MG63 (cell line): ENCODE measurements at places on chromosomes 1 and 21. TPM values are rescaled to one million over a fixed set of nuclear protein-coding genes. Genes with fewer than 3 reads are reported as not detected.
A peak's percentile ranks its signal among the peaks of the same experiment; 100 is the strongest.

OR2T34 gene
- not detected in 2 replicates for total RNA-seq

GRCh38 chr1:117635805-117636204, 30.0 kb downstream of the TENT5C start:
- no peak for DNase-seq

DNA sequence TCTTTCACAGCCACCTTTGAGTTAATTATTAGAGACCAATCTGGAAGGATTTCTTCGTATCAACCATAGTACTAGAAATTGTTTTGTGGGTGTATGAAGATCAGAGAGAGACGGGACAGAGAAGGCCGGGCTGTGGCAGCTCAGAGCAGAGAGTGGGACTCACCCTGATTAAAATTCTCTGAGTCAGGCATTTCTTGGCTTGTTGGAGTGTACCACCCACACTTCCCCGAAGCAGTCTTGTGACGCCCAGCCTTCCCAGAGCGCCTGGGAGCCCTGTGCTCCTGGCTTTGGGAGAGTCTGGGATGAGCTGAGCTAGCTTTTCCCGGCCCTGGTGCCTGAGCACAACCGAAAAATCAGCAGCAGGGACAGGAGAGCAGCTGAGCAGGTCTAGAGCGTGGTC, 19.4 kb downstream of the PLEKHM2 start:
- peak; percentile 87 for DNase-seq

DNA sequence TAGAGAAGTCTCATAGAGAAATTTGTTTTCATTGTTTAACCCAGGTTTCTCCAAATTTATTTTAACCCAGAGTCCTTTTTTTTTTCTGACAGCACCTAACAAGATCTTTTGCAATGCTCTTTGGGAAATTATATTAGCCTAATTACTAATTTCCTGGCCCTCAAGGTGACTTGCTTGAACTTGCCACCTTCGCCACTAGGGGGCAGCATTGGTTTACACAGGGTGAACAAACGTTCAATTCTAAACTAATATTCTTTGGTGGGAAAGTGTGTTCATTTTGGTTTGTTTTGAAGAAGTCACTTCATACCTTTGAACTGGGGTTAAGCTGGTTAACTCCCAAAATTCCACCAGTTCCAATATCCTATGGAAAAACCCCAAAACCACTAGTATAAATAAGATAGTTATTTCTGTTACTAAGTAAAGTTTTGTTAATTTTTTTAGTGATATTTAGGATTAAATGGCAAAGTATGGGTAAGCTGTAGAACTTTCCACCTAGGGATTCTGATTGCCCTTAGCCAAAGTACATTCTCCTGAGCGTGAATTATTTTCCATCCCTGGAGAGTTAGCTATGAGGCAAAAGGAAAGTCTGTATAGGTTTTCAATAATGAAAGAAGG, 13.0 kb downstream of the CCDC190 start:
- DNase-seq = peak; percentile 56

DNA sequence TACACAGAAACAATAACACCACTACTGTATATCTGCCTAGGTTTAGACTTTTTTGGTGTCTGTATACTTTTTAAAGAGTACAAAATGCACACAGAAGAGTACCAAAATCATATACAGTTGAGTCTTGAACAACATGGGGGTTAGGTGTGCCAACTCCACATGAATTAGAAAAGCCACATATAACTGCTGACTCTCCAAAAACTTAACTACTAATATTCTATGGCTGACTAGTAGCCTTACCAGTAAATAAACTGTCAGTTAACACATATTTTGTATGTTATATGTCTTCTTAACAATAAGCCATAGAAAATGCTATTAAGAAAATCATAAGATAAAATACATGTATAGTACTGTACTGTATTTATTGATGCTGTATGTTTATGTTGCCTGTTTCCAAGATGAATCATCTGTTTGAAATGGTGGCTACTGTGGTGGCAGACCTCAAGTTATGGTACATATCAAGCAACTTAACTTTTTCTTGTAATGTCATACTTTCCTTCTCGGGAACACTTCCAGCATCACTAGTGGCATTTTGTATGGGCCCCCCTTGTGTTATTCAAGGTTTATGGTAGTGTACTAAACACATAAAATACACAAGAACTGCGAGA, 71.2 kb downstream of the LHX4 start:
- DNase-seq = no peak

- no peak for DNase-seq
These were observed 10.0 kb upstream of the MCOLN3 start for GRCh38 chr1:85058311-85058710.

- no peak for DNase-seq
These were observed 3.2 kb upstream of the UBASH3A start for GRCh38 chr21:42400525-42400924.

DNA sequence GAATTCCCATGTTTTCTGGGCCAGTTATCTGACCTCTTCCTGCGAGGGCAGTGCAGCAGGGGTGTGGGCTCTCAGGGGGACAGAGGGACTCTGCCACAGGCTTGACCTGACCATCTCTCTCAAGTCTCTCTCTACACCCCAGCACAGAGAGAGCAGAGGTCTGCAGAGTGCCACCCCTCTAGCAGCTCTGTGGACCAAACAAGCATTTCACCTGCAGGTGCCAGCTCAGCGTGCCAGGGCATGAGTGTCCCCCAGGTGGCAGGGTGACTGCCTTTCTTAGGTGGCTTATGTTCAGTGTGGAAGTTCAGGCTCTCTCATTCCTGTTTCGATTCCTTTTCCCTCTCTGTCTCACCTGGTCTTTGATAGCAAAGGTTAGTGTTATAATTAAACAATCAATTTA, 191.3 kb downstream of the CACNA1E start:
- no peak for DNase-seq

HES3 gene
- total RNA-seq = not detected in 2 replicates

DNA sequence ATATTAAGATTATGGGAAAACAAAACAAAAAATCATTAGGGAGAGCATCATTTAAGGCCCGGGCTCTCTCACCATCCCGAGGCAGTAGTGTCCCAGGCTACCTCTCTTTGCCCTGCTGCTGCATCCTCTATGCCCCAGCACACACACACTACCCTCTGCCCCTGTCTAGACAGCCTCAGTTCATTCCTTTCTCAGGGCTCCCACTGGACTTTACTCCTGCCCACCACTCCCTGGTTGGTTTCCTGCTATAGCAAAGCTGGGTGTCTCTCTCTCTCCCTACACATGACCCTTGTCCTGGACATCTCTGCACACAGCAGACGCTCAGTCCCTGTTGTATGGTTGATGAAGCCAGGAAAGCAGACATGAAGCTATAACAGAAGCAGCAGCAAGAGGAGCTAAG, 30.7 kb downstream of the GNG12 start:
- DNase-seq = no peak

DNA sequence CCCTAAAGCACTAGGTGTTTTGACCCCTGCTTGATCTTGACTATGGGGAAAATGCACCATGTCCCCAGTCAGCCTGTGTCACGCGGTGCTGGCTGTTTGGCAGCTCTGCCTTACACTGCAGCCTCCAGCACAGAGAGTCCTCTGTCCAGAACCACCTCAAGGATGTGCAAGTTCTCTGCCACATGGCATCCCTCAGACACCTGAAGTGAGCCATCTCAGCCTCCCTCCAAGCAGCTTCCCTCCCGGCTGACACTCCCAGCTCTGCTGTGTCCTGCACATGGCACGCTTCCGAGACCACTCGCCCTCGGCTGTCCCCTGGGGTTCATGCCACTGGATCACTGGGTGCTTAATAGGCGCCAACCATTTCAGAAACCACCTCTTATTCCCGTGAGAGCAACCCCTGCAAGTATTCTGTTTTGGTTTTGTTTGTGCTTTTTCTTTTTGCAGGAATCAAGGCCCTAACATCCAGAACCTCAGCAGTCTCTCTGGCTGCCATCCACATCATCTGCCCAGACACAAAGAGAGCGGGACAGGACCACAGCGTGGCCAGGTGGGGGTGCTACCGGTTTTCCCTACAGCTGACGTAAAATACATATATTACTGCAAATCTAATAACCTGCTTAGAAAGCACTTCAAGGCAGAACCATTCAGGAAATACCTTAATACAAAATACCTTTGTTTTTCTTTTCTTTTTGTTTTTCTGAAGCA, 45.7 kb downstream of the CAPZB start:
- no peak for DNase-seq

DNA sequence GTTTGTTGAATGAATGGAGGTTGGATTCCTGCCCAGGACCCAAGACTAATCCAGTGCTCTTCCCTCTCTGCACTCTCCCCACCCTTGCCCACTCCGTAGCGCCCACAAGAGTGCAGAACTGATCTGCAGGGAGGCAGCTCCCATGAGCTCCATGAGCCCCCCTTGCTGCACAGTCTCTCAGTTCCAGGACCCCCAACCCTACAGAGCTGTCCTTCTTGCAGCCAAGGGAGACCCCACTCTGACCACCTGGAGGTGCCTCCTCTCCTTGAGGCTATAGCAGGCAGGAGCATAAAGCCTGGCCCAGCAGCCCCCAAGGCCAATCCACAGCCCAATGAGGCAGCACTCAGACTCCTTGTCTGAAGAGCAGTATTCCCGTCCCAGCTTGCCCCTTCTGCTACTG, 209.2 kb upstream of the ZC3H12A start:
- DNase-seq = no peak

- DNase-seq = no peak
These were observed 65.5 kb downstream of the PRRX1 start for GRCh38 chr1:170729225-170730002.

DNA sequence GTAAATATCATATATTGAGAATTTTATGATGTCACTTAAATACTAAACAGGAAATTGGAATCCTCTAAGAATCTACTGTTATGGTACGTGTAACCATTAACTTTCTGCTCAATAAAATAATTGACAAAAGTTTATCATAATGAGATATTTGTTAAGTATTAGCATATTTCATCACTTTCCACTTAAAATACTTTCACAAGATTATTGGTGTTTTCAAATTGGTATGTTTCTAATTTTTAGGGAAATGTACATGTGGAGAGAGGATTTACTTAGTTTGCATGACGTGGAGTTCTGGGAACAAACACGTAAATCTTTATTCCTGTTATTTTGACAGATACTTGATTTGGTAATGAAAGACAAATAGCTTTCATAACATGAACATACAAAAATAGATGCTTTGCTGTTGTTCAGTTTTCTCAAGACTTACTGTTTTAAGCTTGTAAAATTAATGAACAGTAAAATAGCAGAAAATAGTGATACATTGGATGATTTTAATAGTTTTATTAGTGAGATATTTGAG, 1.6 kb downstream of the SRSF11 start:
- DNase-seq = no peak

GRCh38 chr1:36324353-36324703, 883 bp upstream of the EVA1B start:
- DNase-seq = no peak

DNA sequence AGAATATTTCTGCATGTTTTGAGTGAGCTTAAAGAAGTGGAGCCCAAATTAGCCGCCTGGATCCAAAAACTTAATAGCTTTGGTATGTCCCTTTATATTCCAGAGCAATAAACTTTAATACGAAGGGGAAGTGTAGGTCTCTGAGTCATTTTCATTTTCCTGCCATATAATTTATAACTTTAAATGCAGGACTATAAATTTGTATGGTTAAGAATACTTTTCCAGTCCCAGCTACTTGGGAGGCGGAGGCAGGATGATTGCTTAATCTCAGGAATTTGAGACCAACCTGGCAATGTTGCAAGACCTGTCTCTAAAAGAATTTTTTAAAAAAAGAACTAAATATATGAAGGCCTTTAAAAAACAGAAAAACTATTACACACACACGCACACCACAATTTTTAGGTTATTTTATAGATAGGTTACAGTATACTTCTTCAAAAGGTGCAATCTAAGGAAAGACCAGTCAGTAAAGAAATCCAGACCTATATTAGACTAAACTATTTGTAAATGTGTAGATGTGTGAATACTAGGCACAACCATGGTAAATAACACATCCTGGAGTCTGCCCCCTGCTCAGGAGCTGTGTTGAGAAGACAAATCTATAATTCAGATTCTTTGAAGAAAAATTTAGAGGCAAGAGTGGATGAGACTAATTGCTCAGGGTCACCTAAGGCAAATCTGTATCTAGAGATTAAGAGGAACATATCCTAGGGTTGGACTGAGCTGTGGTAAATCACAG, 80.3 kb downstream of the TTC3 start:
- peak; percentile 41 for DNase-seq

DNA sequence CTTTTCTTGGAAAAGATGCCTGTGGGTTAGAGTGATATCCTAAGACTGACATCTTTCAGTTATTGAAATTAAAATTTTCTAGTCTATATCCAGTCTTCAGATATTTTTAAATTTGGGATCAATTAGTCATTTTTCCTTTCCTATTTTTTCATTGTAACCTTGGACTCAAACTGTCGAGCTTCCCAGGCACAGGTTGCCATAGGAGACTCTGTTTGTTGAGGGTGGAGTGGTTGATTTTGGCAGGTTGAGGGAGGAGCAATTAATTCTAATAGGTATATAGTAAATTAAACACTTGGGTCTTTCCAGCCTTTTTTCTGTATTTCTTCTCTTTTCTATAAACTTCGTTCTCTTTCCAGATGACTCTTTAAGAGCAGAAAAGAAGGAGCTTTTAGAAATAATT, 326.8 kb downstream of the ASTN1 start:
- no peak for DNase-seq

DNA sequence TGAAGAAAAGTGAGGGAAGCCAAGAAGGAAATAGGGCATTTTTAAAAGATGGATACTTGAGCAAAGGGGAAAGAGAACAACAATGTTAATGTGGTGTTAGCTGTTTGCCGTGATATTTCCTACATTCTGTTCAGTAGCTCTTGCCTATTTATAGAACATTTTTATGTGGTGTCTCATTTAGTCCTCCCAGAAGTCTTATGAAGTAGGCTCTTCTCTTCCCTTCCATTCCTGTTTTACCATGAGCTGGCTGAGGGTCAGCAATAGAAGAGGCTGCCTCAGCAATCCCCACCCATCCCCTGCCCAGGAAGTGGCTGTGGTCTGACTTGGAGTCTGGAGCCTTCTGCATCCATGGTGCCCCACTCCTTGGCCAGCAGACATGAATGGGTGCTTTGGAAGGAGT, 60.1 kb downstream of the KIAA0040 start:
- peak; percentile 70 for DNase-seq

DNA sequence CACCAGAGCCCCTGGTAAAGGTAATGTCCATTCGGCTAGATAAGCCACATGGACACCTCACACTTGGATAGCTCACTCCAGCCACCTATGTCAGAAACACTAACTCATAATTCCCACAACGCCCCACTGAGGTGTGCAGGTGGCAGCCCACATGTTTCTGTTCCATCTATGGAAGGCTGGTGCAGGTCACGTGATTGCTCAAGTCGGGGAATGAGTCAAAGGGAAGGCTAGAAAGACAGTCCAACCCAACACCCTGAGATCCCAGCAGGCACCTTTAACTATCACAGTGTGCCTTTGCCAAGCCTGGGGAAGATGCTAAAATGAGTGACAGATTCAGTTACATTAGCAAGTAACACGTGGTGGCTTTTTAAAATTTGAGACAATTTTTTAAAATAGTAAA, 45.3 kb upstream of the KCNE1 start:
- no peak for DNase-seq

KRTAP12-4 gene
- not detected in 2 replicates for total RNA-seq

GRCh38 chr1:10217748-10218441, 7.5 kb downstream of the KIF1B start:
- DNase-seq = peak; percentile 58

CYP4A22 gene
- not detected in 2 replicates for total RNA-seq

OR2T35 gene
- not detected in 2 replicates for total RNA-seq

GRCh38 chr1:219027146-219027673, 146.5 kb upstream of the LYPLAL1 start:
- DNase-seq = no peak
